ENCODE measurements at places on chromosomes 13 and 19. TPM values are rescaled to one million over a fixed set of nuclear protein-coding genes. Genes with fewer than 3 reads are reported as not detected.

- no peak for DNase-seq
Measured at GRCh38 chr13:100230769-100231149, 141.9 kb downstream of the PCCA start.

GRCh38 chr13:77891041-77891440 lies 27.6 kb downstream of the EDNRB start:
- no peak for DNase-seq

KLC3 gene
- not detected for total RNA-seq

C19orf85 gene
- total RNA-seq, result not detected

- no peak for DNase-seq
Measured at GRCh38 chr19:4662812-4663211, 7.3 kb downstream of the MYDGF start.

POLD1 gene
- total RNA-seq, result 8.2 TPM

DNA sequence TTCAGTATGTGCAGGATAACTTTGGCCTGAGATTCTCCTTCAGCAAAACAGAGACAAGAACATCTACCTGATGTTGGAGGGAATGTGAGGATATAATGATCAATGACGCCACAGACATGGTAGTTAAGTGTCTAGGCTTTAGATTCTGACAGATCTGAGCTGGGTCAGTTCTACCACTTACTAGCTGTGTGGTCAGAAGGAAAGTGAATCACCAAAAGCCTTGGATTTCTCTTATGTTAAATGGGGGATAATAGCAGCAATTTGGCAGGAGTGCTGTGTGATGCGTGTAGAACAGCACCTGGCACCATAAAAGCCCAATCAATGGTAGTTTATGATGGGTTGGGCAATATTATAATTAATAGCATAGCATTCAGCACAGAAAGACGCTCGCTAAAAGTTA lies 41.7 kb downstream of the RXFP2 start:
- no peak for DNase-seq
